Stimulated activated CD8-positive, alpha-beta memory T cell treated with anti-CD3 and anti-CD28 coated beads, Interleukin-4, amount 100 ng/mL, for 4 hours (primary cell): ENCODE measurements at places on chromosomes 1 and 21.

- DNase-seq = no peak
Measured at GRCh38 chr1:229810140-229810539, 184.1 kb downstream of the URB2 start.

DNA sequence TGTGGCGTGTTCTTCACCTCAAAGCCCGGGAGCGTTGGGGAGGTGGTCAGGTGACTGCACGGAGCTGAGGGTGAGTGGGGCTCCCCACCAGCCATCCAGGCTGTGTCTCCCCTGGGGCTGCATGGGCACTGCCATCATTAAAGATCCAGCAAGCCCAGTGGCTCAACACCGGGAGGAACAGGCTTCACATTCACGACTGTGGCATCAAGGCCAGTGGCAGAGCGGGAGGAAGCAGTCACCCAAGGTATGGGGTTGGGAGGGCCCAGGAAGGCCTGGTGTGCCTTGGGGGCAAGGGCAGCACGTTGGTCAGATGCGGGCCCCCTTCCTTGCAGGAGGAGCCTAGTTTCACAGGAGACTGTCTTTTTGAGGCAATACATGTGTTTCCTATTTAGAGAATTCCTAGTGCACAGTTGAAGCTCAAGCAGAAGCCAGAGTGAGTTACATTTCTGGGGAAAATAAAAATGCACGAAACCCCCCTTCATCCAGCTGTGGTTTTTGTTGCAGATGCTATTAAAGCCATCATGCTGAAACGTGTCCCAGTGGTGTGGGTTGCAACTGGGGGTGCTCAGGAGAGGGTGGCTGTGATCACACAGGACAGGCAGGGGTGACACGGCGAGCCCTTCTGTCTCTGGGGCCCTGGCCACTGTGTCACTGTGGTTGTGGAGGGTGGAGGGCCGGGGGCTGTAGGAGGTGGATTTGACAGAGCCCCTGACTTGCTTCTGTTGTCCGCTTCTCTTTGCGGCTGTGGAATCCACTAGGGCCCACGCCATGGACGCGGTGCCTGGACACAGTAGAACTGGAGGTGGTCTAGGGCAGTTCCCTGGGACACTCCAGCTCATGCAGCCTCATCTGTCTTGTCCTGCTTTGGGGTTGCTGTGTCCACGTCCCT lies 34.1 kb downstream of the SNAP47 start:
- DNase-seq = no peak

- no peak for DNase-seq
Measured at GRCh38 chr1:152013664-152014237, 20.1 kb upstream of the S100A10 start.

GRCh38 chr21:31107176-31107785 lies 69.0 kb upstream of the KRTAP19-8 start:
- DNase-seq = no peak

DNA sequence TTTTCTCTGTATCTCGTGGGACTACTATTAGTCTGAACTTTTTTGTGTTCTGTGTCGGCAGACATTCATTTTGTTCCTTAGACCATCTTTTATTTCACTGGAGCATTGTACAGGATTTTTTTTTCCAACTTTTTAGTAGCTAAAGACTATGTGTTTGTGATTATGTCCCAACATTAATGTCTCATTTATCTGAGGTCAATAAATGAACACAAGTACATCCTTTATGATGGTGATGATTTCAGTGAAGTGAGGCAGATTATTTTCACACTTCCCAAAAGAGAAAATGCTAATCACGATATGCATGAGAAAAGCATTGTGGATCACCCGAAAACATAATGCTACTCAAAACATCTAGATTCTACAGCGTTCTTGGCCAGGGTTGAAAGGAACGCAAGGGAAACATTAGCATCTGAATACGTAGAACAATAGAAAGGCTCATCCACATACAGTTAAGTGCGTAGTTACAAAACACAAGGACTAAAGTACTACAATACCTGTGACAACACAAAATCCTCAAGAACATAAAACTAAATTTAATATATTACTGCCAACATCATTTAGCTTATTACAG lies 981.7 kb upstream of the NCAM2 start:
- DNase-seq = no peak

DNA sequence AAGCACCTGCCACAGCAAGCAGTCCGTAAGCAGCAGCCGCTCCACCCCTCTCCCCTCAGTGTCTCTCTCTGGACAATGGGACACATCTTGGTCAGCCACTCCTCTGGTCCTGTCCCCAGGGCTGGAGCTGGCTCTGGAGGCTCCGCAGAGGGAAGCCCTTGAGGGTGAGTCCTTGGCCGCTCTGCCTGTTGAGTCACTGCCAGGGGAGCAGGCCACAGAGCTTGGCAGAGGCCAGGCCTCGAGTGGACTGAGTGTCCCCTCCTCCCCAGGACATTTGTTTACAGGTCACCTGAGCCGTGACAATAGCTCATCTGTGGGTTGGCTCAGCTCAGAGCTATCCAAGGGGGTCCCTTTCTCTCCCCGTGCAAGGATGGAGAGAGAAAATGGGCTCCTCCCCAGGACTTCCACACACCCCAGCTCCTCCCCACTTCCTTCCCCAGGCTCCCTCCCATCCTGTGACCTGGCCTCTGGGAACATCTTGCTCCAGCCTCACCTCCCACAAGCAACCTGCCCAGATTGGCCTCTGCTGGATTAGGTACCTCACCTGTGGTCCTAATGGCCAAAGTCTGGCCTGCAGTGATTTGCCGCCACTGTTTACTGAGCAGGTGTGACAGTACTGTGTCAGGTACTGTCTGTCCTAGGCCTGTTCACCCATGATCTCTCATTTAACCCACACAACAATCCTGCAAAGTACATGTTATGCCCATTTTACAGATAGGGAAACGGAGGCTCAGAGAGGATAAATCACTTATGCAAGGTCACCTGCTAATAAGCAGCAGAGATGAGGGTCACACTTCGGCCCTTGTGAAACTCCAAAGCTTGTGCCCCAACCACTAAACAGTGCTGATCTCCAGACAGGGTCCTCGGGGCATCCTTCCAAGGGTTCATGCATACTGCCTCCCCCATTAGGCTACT lies 4.8 kb downstream of the FAM131C start:
- DNase-seq = no peak

- DNase-seq = no peak
Measured at GRCh38 chr1:64940025-64940424, 26.3 kb downstream of the JAK1 start.

DNA sequence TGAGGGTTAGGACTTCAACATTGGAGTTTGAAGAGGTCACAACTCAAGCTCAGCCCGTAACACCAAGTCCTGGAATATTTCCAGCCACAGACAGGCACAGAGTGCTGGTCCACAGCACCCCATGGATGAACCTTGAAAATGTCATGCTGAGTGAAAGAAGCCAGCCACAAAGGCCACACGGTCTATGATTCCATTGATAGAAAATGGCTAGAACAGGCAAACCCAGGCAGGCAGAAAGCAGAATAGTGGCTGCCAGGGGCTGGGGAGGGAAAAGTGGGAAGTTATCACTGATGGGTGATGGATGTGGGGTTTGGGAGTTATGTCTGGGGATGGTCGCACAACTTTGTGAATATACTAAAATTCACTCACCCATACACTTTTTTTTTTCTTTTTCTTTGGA lies 21.3 kb downstream of the MX1 start:
- DNase-seq = no peak

- DNase-seq = no peak
Measured at GRCh38 chr1:207032528-207033017, at the start of gene C1orf116. Gene C1orf116, minus strand, starts transcription at chr1:207032756. Its CDS starts 5,158 bp downstream, at chr1:207027598.

- DNase-seq = no peak
Measured at GRCh38 chr21:27740084-27740483, 773.2 kb upstream of the ADAMTS5 start.

DNA sequence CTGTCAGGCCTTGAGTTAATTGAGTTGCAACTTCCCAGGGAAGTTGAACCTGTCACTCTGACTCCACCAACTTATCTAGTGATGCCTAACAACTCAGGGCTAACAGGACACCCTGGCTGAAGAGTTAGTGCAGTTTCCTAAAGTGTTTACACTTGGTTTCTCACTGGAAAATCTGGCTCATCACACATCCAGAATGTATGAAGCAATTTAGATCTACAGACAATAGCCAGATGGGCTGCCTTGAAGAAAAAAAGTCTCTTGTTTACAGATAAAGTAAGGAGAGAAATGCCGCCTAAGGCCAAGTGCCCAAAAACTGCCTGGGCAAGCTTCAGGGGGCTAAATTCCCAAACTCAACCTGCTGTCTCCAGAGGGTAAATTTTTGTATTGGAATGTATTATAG lies 446.3 kb upstream of the NCAM2 start:
- no peak for DNase-seq

DNA sequence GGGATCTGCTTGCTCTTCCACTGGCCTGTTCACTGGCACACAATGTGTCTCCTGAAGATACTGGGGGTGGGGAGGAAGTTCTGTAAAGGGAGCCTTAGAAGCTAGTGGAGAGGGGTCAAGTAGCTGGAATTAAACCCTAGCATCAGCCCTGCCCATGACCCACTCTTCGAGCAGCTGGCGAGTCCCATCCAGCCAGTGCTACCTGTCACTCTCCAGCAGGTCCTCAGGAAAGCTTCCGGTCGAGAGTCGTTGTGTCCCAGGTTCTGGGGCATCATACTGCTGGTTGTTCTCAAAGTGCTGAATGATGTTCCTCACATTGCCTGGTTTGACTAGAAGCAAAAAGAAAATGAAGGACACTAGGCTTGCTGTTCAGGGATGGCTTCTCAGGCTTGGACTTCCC lies 30.9 kb downstream of the LRRC71 start:
- DNase-seq = no peak

- DNase-seq = no peak
Measured at GRCh38 chr1:64004451-64005025, 198.9 kb upstream of the UBE2U start.

DNA sequence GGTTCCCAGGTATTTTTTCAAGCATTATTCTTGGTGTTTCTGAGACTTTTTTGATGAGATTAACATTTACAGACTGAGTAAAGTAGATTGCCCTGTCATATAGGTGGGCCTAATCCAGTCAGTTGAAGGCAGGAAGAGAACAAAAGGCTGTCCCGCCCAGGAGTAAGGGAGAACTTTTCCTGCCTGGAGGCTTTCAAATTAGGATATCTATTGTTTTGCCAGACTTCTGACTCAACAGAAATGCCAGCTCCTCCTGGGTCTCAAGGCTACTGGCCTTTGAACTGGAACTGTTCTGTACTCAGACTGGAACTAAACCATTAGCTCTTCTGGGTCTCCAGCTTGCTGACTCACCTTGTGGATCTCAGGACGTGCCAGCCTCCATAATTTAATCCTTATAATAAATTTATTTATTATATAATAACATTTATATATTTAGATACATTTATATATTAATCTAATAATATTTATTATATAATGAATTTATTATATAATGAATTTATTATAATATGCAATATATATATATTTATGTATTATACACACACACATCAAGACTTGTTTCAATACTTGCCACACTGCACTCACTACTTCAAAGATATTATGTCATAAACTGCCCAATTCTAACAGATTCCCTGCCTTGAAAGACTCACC lies 510.8 kb upstream of the B3GALT2 start:
- DNase-seq = no peak

DNA sequence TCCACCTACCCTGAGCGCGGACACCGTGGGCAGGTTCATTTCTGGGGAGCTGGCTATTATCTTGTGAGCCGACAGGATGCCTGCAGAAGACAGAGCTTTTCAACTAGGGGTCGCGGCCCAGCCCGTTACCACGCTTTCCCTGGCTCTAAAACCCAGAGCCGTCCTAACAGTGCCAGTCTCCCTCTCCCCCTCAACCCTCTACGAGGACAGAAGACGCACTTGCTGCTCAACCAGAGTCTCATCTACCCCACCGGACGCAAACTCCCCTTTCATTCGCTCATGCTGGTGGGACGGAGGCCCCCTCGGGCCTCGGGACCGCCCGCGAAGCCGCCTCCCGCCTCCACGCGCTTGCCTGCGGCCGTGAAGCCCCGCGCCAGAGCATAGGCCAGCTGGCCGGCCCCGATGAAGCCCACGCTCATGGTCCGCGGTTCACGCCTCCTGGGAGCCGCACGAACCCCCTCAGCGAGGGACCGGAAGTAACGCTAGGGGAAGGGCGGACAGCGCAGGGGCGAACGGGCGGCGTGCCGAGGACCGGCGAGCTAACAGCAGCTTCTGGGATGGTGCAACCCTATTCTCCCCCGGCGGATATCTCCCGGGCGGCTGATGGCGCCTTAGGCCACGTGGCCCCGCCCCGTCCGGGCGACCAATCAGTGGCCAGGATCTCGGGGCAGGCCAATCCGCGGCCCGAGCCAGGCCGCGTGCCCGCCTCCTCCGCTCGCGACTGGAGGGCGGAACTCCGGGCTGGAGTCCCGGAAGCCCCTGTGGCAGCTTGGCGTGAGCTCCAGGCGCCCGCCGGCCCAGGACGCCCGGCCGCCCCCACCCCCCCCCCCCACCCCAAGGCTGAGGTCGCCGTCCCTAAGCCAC lies at the start of gene PYCR2:
PYCR2 (minus strand) TSS at position 559 of the 864 bp plus-strand sequence; CDS start at position 419, 140 bp downstream.
- DNase-seq = peak; percentile 86

- no peak for DNase-seq
Measured at GRCh38 chr1:87000460-87000859, 86.0 kb downstream of the HS2ST1 start.

GRCh38 chr1:41898191-41898713 lies 20.5 kb downstream of the HIVEP3 start:
- no peak for DNase-seq

DNA sequence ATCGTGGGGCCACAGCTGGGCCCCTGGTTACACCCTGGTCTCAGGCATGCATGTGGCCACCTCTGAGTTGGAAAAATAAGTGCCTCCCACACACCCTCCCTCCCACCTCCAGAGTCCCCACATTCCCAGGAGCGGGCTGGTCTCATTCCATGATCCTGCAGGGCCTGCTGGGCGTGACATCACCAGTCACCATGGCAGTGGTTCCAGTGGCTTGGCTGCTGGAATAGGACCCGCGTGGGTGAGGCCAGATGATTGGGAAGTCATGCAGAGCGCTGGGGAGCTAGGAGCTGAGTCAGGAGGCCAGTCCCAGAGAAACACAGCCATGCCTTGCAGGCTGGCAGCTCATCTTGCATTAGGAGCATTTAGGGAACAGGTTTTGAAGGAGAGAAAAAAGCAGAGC lies 125.4 kb upstream of the TMEM51 start:
- no peak for DNase-seq

DNA sequence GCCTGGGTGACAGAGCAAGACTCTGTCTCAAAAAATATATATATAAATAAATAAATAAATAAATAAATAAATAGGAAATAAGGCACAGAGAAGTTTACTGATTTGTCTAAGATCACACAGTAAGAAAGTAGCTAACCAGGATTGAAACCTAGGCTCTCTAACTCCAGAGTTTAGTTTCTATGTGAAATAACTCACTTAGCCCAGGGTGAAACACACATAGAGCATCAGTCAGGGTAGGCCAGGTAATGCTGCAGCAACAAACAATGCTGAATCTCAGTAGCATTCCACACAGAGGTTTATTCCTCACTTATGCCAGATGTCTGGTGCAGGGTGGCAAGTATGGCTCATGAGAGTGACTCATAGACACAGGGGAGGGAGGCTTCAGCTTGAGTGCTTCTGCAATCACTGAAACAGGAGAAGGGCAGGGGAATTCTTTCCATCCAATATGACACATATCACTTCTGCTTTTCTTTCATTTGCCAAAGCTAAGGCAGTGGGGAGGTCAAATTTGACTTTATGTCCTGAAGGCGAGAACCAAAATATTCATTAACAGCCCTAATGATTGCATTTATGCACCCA lies 37.1 kb upstream of the KANK4 start:
- no peak for DNase-seq

- no peak for DNase-seq
Measured at GRCh38 chr1:11600836-11601235, 53.4 kb downstream of the FBXO2 start.
